SK-N-SH treated with all-trans-retinoic acid at 6 μM for 48 hours (cell line): ENCODE measurements at places on chromosomes 2 and 18.

DNA sequence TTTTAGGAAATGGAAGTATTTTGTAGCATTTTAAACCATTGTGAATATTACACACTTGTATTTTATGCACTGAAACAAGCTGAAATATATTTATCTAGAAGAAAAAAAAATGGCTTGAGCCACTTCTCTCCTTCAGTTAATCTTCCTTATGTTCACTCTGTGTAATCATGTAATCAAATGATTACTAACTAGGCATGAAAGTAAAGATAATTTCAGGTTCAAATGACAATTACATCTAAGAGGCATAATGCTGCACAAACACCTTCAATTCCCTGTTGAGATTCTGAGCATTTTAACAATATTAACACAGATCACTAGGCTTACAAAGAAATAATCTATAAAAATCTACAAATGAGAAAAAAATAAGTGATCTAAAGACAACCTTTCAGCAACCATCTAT lies 119.6 kb upstream of the ITGB6 start:
- no peak for ATAC-seq

- no peak; the same call in 2 of the 3 replicates for ATAC-seq
Observed at GRCh38 chr2:30612371-30612770, 165.3 kb downstream of the LCLAT1 start.

DNA sequence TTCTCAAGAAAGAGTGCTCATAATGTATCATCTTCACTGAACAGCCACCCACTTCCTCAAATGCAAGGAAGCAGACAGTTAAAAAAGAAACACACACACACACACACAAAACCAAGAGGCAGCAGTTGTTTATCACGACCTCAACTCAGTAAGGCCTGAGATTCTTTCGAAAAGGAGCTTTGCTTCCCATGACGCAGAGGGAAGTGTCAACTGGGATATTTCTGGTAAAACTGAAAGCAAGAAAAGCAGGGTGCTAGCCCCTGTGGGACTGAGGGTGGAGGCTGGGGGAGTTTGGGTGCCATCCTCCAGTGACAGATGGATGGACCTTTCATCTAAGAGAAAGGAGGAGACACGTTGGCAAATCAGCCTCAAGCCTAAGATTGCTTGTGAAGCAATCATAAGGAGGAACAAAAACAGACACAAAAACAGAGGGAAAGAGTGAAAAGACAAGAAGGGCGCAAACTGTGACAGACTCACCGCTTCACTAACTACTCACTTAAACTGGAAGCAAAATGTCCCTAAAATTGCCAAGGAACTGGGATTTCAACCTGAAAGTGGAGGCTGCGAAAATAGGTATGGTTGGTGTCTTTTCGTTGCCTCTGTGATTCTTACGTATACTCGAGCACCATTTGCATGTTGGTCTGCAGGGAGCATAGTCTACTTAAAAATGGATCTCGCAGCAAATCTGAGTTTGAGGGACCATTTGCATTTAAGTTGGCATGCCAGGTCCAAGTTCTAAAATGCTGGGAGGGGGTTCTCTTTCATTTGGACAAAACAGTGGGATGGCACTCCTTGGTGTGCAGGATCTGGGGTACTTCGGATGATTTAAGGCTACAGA lies at the start of gene ARHGAP25:
ARHGAP25 (plus strand) TSS at position 124 of the 838 bp plus-strand sequence; CDS start at position 513, 389 bp downstream.
- no peak for ATAC-seq

DNA sequence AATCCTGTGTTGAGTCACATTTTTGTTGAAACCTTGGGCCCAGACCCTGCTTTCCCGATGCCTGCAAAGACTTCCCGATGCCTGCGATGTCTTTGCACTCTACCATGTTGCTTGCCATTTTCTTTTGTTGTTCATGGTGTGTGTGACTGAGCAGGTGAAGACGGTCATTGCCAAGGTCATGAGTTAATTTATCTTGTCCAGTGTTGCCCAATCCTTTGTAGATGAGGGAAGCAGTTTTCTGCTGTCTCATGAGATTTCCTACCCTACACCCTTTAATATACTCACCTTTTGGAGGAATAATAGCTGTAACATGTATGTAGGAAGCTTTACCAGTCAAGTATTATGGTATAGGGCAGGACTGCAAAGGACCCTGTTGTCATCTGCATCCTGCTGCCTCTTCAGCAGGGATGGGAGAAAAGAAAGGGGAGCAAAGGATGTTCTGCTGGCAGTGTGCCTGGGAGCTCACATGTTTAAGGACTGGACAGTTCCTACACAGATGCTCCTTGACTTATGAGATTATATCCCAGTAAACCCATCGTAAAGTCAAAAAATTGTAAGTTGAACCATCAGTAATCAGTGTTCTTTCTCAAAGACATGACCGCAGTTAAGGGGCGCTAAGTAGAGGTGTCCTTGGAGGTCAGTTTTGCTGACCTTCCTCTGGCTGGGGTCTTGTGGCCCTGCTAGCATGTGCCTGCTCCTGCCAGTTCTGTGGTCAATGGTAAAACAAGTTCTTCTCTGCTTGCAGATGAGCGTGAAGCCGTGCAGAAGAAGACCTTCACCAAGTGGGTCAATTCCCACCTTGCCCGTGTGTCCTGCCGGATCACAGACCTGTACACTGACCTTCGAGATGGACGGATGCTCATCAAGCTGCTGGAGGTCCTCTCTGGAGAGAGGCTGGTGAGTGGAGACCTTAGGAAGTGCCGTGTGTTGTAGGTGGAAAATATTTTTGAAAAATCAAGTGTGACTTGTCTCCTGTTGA lies 124.8 kb upstream of the EML6 start:
- ATAC-seq, result no peak

- no peak for ATAC-seq
Observed at GRCh38 chr2:176092270-176093144, at the start of gene HOXD13. TSS of gene HOXD13 (plus strand) at chr2:176092721. CDS start at chr2:176092891, 170 bp downstream.

- no peak for ATAC-seq
Observed at GRCh38 chr2:226413498-226414130, 386.0 kb downstream of the IRS1 start.

DNA sequence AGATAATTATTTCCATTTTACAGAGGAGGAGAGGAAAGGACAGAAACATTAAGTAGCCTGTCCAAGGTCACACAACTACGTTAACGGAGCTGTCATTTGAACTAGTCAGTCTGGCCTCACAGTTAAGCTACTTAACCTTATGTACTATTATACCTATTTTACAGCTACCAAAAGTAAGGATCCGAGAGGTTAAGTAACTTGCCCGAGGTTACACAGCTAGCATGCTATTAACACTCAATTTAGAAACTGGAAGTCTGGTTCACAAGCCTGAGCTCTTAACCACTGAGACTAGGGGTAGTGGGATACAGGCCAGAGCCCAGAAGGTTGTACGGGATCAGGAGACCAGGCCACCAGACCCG lies 476 bp downstream of the GLB1L start:
- no peak for ATAC-seq

GRCh38 chr18:622289-622688 lies 25.5 kb downstream of the CLUL1 start:
- ATAC-seq, result no peak

- ATAC-seq, result no peak
Observed at GRCh38 chr18:55079481-55080355, 120.5 kb upstream of the CCDC68 start.

DNA sequence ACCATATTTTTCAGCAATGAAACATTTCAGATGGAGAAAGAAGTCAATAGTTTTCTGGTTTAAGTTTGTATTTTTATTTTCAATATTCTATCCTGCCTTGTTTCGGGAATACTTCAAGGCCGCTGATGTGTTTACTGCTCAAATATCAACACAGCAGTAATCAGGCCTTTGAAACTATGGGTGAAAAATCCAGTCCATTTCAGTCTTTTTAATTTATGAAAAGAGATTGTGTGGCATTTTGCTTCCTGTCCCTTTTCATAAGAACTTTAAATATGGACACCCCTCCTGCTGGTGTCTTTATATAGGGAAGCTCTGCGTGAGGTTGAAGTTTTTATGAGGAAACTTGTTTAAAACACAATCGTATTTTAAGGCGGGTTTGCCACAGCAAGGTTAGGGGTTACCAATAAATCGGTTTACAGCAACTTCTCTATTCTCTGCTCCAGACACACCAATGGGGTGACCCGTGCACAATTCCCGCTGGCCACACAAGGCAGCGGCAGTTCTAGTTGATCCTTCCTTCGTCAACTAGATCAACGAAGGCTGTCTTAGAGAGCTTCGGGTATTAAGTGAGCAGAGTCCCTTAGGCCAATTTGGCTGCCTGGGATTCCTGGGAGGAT lies 1.2 kb upstream of the TANC1 start:
- peak; percentile 10 for ATAC-seq

- ATAC-seq, result peak; percentile 90
Observed at GRCh38 chr2:229454934-229455631, 184.0 kb upstream of the PID1 start.

GRCh38 chr2:105581555-105581944 lies 163.2 kb upstream of the NCK2 start:
- no peak for ATAC-seq

- ATAC-seq, result no peak
Observed at GRCh38 chr2:113703386-113704299, 52.8 kb downstream of the SLC35F5 start.

GRCh38 chr2:218981390-218981880 lies 3.5 kb downstream of the FEV start:
- ATAC-seq, result no peak

- ATAC-seq, result no peak
Observed at GRCh38 chr18:59983506-59983905, 83.7 kb downstream of the PMAIP1 start.

- no peak for ATAC-seq
Observed at GRCh38 chr2:183948861-183949260, 649.5 kb upstream of the ZNF804A start.

- no peak for ATAC-seq
Observed at GRCh38 chr18:50055488-50055887, 139.5 kb downstream of the MYO5B start.

DNA sequence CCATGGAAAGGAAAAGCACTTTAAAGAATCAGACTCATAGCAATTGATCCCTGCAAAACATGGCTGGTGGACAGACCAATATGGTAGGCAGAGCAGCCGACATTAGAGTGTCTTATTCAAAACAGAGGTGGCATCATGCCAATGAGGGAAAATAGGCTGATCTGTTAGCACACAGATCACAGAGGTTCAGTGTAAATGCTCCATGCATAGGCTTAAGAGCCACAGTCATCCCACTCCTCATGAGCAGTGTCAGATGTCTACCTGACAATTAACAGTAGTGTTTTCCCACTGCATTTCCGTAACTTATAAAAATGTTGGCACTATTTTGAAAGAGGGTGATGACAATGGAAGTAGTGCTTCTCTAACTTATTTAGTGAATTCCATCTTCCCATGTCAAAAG lies 86.7 kb downstream of the SPATS2L start:
- no peak for ATAC-seq

DNA sequence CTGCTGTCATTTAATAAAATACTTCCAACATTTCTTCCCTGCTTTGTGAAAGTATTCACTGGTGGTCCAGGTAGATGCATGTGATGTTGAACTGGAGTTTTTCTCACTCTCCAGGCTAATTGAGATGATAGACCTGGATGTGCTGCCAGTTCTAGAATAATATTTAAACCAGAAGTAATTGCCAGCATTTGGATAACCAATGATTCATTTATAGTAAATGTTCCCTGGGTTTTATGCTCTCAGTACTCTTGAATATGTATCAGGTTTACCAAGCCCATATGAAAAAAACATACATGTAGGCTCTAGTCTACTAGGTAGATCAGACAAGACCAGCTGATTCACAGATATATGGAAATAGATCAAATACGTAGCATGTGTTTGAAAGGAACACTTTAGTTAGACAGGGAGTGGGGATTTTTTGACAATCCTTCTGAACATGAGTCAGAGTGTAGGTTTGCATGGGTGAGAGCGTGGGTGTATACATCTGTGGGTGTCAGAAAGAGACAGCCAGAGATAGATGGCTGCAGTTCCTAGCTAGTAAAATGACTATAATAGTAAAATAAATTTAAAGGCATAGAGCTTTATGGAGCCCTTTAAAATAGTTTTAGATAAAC lies 115.1 kb downstream of the NAB1 start:
- ATAC-seq, result no peak

GRCh38 chr18:62596145-62597005 lies 73.5 kb downstream of the ZCCHC2 start:
- ATAC-seq, result peak; percentile 38

- no peak for ATAC-seq
Observed at GRCh38 chr2:165056564-165056963, 101.2 kb upstream of the SLC38A11 start.

- ATAC-seq, result peak; percentile 66
Observed at GRCh38 chr2:97936199-97936598, 59.5 kb downstream of the TMEM131 start.

- ATAC-seq, result peak; percentile 79
Observed at GRCh38 chr2:11097038-11097720, 58.1 kb upstream of the SLC66A3 start.

DNA sequence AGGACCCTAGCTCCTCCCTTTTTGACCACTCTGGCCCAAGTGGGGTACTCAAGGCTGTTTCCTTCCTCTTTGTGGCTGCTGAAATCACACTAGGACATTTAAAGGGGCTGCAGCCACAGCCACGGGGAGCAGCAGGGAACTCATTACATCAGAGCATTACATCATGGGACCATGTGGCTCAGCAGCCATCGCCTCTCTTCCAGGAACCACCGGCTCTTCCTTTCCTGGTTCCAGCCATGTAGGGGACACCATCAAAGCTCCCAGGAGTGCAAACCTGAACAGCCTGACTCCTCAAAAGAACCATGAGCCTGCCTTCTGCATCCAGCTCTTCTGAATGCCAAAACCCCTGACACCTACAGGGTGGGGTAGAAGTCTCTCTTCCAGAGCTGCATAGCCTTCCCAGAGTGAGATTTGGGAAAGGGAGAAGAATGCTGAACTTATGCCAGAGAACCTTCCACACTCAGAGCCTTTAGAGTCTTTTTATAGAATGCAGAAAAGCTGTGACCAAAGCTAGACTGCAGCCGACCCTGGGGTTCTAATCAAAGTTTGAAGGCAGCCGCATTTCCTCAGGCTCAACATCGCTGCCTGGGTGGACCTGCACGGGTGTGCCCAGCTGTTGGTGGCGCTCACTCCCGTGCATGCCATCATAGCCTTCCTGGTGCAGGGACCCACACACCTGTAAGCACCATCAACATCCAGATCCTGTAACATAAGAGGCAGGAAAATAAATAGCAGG lies 121.7 kb downstream of the KLHL29 start:
- no peak for ATAC-seq

DNA sequence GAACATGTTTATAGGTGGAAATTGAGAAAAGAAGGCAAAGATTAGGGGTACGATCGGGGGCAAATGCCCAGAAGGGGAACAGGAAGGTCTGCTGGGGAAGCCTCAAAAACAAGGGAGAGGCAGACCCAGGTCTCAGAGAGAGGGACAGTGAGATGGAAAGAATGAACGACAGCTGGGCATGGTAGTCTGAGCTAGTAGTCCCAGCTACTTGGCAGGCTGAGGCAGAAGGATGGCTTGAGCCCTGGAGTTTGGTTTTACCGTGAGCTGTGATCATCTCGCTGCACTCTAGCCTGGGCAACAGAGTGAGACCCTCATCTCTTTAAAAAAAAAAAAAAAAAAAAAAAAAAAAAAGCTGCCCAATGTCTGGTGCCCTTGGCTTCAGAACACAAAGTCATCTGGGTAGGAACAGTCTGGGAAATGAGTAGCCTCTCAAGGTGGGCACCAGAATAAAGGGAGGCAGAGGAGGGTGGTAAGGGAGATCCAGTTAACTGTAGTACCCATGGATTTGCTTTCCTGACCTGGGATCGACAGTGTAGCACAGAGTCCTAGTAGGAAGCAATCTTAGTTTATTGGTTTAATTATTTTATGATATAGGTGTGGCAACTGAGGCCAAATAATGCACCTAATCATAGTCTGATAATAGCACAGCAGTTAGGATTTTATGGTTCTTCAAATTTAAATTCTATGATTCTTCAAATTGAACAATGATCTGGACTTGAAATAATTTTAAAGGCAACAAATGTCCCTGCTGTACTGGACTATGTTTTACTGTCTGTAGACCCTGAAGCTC lies 3.5 kb downstream of the RRM2 start:
- ATAC-seq, result no peak

GRCh38 chr2:182359990-182360662 lies 66.7 kb downstream of the PDE1A start:
- ATAC-seq, result peak; percentile 85
